ENCODE measurements at places on chromosomes 2 and 18. TPM values are rescaled to one million over a fixed set of nuclear protein-coding genes. Genes with fewer than 3 reads are reported as not detected.
A peak's percentile ranks its signal among the peaks of the same experiment; 100 is the strongest.

GRCh38 chr2:101368376-101368775 is 18.9 kb downstream of the CREG2 start:
- DNase-seq, result no peak

GRCh38 chr2:38465789-38466127 is 88.7 kb upstream of the ATL2 start:
- peak; percentile 35 for DNase-seq

DNA sequence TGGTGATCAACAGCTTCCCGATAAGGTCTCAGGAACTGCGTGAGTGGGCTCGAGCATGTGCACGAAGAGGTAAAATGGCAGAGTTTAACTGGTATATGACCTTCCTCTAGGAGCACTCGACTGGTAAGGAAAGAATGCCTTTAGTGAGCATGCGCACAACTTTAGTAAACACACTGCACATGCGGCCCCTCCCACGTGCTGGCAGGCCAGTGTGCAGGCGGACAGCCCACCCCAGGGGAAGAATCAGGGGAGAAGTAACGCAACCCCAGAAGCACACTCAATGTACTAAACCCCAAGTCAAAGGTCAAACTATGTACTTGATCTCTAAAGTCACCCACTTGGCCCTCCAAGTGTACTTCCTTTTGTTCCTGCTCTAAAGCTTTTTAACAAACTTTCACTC is 28.7 kb upstream of the SLC25A52 start:
- DNase-seq, result no peak

- no peak for DNase-seq
Measured at GRCh38 chr2:237868631-237869342, 9.4 kb downstream of the RAMP1 start.

DNA sequence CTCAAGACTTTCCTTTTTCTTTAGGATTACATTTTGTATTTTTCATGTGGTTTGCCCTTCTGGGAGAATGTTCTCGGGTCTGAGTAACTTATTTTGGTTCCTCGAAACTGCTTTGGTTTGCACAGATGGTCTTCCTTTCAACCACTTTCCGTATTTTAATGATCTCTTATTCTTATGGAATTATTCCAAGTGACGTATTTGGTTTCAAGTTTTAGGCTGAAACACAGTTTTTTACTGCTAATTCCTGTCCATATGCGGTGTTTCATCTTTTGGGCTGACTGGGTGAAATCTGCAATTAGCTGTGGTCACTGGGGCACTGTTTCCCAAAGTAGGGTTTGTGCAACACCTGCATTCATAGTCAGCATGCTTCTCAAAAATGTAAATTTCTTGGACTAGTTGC is 122.7 kb downstream of the CAPN13 start:
- no peak for DNase-seq

DNA sequence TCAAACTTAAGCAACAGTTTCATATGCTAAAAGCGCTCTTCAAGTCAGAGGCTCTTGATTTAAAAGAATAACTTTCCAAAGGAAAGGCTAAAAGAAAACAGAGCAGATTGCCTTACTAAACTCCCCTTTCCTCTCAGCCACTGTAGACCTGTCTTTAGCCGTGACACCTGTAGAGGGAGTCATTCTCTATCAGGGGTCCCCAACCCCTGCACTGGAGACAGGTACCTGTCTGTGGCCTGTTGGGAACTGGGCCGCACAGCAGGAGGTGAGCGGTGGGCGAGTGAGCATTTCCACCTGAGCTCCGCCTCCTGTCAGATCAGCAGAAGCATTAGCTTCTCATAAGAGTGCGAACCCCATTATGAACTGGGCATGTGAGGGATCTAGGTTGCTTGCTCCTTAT is 9.6 kb downstream of the SLC14A1 start:
- DNase-seq, result no peak

DNA sequence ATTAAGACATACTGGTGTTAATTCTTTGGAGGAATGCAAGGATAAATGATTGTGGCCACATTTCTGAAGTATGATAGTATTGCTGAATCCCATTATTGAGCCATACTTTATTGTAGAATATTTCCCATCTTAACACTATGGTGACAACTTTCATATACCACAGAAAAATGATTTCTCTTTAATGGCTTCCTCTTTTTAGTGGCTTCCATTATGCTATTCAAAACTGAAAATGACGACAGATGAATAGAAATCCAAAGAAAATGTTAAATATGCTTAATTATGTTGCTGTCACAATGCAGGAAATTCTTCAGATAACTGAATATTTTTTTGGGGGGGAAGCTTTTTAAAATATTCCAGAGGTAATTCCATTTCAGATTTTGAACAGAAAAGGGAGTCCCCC is 88.9 kb upstream of the TMEM200C start:
- no peak for DNase-seq

DNA sequence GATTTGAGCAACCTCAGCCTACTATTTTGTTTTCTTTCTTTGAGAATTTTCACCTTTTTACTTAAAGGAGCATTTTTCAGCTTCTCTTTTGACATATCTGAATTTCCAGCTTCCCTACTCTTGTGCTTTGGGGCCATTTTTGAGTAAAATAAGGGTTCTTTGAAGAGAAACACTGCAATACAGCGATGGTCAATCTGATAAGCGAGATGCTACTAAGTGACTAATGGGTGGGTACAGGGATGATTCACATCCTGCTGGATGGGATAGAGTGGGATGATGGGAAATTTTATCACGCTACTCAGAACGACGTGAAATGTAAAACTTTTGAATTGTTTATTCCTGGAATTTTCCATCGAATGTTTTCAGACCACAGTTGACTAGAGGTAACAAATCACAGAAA is 211.5 kb downstream of the TMEM247 start:
- DNase-seq, result no peak

GRCh38 chr2:218648088-218648786 is 11.2 kb downstream of the ZNF142 start:
- DNase-seq, result peak; percentile 54

DNA sequence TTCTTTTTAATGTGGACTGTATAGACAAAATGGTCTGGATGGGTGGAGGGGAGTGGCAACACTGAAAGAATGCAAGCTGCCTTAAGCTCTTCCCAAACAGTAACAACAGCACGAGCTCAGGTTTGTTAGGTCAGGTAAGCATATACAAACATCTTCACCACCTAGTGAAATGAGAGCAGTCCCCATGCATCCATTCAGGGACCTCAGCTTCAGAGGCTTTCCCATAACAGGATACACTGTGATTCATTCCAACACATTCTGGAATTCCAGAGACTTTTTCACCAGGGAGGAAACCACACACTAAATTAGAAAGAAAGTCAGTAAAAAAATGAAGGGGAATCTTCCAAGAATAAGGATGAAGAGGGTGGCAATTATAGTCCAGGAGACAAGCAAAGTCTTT is 50.4 kb upstream of the BZW1 start:
- DNase-seq, result no peak

GRCh38 chr2:204234879-204235278 is 298.3 kb downstream of the ICOS start:
- DNase-seq, result no peak

- peak; percentile 36 for DNase-seq
Measured at GRCh38 chr2:196274387-196274809, 103.0 kb upstream of the STK17B start.

Gene TUBA4B
- not detected for total RNA-seq

Gene ZNF385B
- total RNA-seq, result 6.0 TPM

Gene MC5R
- not detected for total RNA-seq
